Stomach (tissue), 19 donors: ENCODE measurements at places on chromosomes 11 and 22.

GRCh38 chr11:131579932-131580387, 209.5 kb downstream of the NTM start:
- no peak overlapping the region for H3K4me3 ChIP-seq
- no peaks in the 10 kb centered on the region for H3K4me1 ChIP-seq
- peaks cover 12% of the 10 kb centered on the region for H3K27me3 ChIP-seq
- DNase-seq, result peak; percentile 32
- H3K36me3 ChIP-seq, result no peaks in the 10 kb centered on the region
- H3K27ac ChIP-seq, result no peak overlapping the region

- no peaks in the 10 kb centered on the region for H3K36me3 ChIP-seq
- H3K4me3 ChIP-seq, result no peak overlapping the region
- no peak overlapping the region for H3K27ac ChIP-seq
Observed at GRCh38 chr11:122293296-122294023, 177.4 kb upstream of the BLID start.

DNA sequence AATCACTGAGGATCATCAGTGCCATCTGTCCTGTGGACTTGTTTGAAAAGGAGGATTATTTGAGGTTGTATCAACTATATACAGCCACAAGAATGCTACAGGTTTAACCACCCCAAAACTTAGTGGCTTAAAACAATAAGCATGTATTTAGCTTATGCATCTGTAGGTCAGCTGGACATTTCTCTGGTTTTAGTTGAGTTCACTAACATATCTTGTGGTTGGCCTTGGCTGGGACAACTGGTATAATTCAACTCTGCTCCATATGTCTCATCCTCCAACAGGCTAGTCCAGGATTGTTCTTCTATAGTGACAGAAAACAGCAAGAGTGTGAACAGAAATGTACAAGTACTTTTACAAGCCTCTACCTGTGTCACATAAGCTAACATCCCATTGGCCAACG, 49.9 kb upstream of the SOX6 start:
- H3K4me3 ChIP-seq, result no peak overlapping the region

GRCh38 chr11:61541598-61541997, 33.0 kb downstream of the LRRC10B start:
- H3K27me3 ChIP-seq, result peaks cover under 1% of the 10 kb centered on the region
- no peaks in the 10 kb centered on the region for H3K36me3 ChIP-seq
- H3K27ac ChIP-seq, result no peak overlapping the region

DNA sequence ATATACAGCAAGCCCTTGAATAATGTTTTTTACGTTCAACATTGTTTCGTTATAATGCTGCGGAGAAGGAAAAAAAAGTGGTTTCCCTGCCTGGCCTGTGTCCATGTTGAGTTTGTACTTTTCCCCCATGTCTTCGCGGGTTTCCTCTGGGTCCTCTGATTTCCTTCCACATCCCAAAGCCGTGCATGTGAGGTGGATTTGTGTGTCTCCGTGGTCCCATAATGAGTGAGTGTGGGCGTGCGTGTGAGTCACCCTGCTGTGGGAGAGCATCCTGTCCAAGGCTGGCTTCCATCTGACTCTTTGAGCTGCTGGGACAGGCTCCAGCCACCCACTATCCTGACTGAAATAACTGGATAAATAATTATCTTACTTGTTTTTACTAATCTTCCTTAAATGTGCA, 29.6 kb upstream of the SNX19 start:
- H3K36me3 ChIP-seq, result no peaks in the 10 kb centered on the region
- DNase-seq, result peak; percentile 47
- no peaks in the 10 kb centered on the region for H3K4me1 ChIP-seq
- no peak overlapping the region for H3K4me3 ChIP-seq
- no peaks in the 10 kb centered on the region for H3K27me3 ChIP-seq
- H3K27ac ChIP-seq, result no peak overlapping the region

DNA sequence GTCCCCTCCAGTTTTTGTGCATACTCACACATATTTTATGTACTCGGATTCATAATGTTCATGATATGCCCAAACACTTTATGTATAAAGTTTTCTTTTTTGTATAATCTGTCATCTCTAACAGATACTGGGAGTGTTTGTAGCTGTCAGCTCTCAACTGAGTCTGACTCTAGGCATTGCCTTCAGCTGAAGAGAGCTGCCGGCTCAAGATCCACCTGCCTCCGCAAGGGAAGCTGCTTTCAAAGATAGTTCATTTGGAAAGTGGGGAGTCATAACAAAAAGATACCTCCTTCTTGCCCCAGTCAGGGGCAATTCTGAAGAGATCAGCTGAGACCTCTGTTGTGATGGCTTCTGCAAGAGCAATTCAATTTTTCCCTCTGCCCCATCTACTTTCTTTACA, 58.9 kb downstream of the GUCY1A2 start:
- no peaks in the 10 kb centered on the region for H3K36me3 ChIP-seq
- no peaks in the 10 kb centered on the region for H3K4me1 ChIP-seq
- no peak overlapping the region for H3K27ac ChIP-seq
- DNase-seq, result no peak

DNA sequence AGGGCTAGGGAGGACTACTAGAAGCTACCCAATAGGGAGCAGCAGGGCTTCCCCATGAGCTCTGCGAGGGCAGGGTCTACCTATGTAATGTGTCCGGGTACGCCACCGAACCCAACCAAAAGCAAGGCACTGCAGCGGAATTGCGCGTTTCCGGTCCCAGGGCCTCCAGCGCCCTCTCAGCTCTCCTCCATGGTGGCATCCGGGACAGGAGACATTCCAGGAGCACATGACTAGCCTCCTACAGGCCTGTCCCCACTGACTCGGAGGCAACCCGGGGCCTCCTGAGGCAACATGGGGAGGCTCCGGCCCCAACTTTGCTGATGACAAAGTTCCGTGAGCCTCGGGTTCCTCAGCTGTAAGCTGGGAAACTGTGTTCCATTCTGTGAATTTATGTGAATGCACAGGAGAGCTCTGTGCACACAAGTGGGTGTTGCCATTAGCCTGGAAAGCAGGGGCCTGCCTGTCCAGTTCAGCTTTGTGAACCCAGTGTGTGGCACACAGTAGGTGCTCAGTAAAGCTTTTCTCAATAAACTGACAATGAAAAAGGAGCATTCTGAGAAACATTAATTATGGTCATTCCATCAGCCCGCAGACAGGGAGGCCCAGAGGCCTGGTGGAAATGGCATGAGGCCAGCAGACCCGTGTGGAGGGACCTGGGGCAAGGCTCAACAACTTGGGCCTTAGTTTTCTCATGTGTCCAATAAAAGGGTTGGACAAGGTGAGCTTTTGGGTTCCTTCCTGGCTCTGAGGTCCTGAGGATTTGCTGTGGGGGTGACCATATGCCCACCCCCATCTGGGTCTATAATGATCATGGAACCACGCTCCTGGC, 50.3 kb downstream of the CHRDL2 start:
- H3K27me3 ChIP-seq, result no peaks in the 10 kb centered on the region
- no peak for DNase-seq
- peak overlapping the region; percentile 58 for H3K27ac ChIP-seq
- H3K36me3 ChIP-seq, result no peaks in the 10 kb centered on the region
- peaks cover 27% of the 10 kb centered on the region for H3K4me1 ChIP-seq

- no peak overlapping the region for H3K4me3 ChIP-seq
- DNase-seq, result no peak
- H3K27me3 ChIP-seq, result peaks cover 67% of the 10 kb centered on the region
Observed at GRCh38 chr11:8269636-8270035, 6.0 kb upstream of the LMO1 start.

DNA sequence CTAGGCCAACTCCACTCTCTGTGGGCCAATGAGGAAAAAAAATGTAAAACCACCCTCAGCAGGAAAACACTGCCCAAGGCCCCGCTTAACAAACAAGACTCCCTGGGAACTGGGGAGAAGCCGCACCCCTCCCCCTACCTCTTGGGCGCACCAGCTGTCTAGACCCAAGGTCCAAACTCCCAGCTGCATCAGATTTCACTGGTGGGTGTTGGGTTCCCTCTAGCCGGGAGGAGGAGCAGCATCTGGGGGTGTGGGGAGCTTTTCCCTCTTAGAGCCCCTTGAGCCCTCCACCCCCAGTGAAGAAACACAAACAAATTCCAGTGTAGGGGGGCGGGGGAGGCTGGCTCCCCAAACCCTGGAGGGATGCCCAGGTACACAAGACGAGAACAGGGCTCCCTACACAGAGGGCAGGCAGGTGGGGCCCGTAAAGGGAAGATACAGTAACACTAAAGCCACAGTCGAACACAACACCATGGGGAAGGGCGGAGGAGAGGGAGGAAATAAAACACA, 64.9 kb downstream of the NECTIN1 start:
- peaks cover 22% of the 10 kb centered on the region for H3K4me1 ChIP-seq
- no peak overlapping the region for H3K27ac ChIP-seq
- no peaks in the 10 kb centered on the region for H3K36me3 ChIP-seq

DNA sequence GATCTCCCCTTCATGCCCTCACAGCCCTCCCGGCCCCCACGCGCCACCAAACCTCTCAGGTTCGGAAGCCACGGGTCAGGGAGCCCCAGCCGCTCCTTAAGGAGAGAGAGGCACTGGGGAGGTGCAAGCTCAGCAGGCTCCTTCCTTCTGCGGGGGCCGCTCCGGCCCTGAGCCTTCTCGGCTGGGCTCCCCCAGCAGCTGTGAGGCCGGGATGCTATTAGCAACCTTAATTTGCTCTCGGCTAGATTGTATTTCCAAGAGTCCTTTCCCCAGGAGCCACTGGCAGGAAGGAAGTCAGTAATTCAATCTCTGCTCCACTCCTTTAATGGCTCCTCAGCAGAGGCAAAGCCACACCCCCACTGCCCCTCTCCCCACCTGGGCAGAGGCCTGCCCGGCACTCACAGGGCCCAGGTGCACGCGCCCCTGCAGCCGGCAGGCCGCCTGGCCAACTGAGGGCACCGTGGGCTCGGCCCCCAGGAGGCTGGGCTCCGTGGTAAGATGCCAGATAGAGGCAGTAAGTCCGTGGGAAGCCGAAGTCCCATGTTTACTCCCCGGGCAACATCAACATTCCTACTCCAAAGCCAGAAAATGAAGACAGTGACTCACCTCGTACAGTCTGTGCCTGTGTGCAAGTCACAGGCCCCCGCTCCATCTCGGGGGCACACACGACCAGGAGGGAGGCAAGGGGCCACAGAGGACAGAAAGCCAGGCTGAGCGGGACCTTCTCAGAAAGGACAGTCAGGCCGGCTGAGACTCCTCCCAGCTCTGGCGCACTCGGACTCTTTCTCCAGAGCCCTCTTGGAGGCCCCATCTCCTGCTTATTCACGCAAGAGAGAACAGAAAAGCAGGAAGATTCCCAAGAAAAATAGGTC, 5.2 kb downstream of the IGSF9B start:
- H3K27me3 ChIP-seq, result peaks cover 92% of the 10 kb centered on the region
- no peaks in the 10 kb centered on the region for H3K36me3 ChIP-seq
- peaks cover 98% of the 10 kb centered on the region for H3K4me1 ChIP-seq
- peak overlapping the region; percentile 22 for H3K4me3 ChIP-seq

DNA sequence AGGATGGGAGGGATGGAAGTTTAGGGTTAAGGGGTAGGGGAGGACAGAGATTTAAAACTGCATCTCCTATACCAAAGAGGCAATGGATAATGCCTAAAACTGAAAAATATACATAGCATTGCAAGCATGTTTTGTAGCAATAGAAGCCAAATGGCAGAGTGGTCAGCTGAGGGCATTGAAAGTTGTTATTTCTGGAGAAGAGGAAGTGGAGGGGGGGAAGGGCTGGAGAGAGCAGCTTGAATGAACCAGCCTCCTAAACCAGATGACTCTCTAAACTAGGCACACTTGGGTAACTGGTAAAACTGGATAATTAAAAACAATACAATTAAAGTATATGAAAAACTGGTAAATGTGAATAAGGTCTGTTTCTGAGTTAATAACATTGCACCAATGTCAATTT, 70.3 kb upstream of the TP53I11 start:
- no peak overlapping the region for H3K27ac ChIP-seq
- H3K36me3 ChIP-seq, result no peaks in the 10 kb centered on the region
- no peak overlapping the region for H3K4me3 ChIP-seq
- H3K4me1 ChIP-seq, result peaks cover 11% of the 10 kb centered on the region

DNA sequence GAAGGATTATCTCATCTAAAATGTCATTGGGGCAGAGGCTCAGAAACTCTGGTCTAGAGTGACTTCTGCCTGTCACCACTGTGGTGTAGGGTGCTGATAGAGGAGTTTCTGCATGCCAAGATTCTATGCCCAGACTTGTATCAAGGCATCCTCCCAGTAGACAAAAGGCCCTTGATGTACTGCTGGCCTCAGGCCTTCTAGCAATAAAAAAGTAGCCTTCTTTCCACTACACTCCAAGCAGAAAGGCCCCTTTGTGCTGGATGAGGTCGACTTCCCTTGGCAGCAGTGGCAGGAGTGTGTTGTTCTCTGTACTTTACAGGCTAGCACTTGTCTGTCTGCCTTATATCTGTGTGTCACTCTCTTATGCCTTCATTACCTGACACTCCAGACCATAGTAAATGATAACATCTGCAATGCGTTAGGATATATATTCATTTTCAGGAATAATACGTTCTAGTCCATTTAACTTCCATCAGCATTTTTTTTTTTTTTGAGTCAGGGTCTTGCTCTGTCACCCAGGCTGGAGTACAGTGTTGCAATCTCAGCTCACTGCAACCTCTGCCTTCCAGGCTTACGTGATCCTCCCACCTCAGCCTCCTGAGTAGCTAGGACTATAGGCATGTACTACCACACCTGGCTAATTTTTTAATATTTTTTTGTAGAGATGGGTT, 49.5 kb upstream of the RRM1 start:
- no peak overlapping the region for H3K4me3 ChIP-seq
- H3K36me3 ChIP-seq, result no peaks in the 10 kb centered on the region
- peak; percentile 55 for DNase-seq
- H3K27me3 ChIP-seq, result no peaks in the 10 kb centered on the region
- no peak overlapping the region for H3K27ac ChIP-seq

- DNase-seq, result no peak
- no peaks in the 10 kb centered on the region for H3K4me1 ChIP-seq
- no peak overlapping the region for H3K27ac ChIP-seq
- H3K27me3 ChIP-seq, result no peaks in the 10 kb centered on the region
Observed at GRCh38 chr11:80350541-80350940, 909.7 kb upstream of the TENM4 start.

- H3K27me3 ChIP-seq, result no peaks in the 10 kb centered on the region
- peak; percentile 40 for DNase-seq
- no peaks in the 10 kb centered on the region for H3K36me3 ChIP-seq
- no peak overlapping the region for H3K27ac ChIP-seq
- H3K4me3 ChIP-seq, result no peak overlapping the region
Observed at GRCh38 chr11:115471367-115471766, 32.8 kb downstream of the CADM1 start.
